Panc1 (cell line): ENCODE measurements at places on chromosomes 2 and 18. TPM values are rescaled to one million over a fixed set of nuclear protein-coding genes. Genes with fewer than 3 reads are reported as not detected.

DNA sequence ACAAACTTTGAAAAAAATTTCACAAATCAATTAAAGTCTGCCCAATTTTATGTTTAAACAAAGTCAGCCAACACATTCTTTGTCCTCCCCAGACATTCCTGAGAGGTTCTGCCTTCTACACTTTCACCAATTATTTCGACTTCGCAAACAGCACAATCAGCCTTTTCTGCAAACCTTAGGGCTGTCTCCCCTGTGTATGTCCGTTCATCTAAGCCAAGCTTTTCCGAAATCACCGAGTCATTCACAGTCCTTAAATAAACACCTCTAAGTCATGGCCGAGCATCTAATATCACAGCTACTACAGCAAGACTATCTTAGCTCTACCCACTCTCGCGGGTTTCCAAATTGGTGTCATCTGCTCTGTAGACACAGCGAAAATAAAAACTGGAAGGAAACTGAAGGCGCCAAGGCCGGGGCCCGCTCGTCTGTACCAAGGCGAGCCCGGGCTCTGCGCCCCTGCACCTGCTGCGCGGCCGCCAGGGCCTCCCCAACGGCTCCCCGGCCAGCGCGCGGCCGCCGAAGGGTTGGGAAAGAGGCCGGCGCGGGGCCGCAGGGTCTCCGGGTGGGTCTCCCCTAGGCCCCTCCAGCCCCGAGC lies 730 bp downstream of the ODC1 start:
- H3K27ac ChIP-seq: peak overlapping the region; percentile 91
- H3K36me3 ChIP-seq: peaks cover 28% of the 10 kb centered on the region
- no peak for DNase-seq
- peaks cover 28% of the 10 kb centered on the region for H3K4me1 ChIP-seq
- peak overlapping the region; percentile 92 for H3K4me3 ChIP-seq

DNA sequence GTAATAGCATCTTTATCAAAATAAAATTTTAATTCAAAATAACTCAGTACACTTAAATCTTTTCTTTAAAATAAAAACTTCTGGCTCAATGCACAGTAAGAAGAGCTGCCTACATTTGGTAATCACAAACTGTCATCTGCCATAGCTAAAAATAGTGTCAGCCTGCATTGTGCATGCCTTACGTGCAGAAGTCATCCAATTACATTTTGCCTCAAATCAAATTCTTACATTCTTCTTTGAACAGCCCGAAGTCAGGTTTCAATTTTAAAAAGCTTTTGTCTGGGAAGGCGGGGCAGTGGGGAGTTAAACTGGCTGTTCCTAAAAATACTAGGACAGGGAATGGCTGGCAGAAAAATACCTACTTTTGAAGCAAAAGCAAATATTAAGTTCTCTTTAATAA lies 51.1 kb downstream of the RTN4 start:
- no peaks in the 10 kb centered on the region; the same call in 1 of the 2 replicates for H3K36me3 ChIP-seq
- no peaks in the 10 kb centered on the region for H3K27me3 ChIP-seq
- peaks cover 93% of the 10 kb centered on the region for H3K4me1 ChIP-seq

GRCh38 chr2:10014418-10015190 lies 28.7 kb upstream of the KLF11 start:
- DNase-seq: no peak
- no peaks in the 10 kb centered on the region for H3K27me3 ChIP-seq
- H3K4me3 ChIP-seq: no peak overlapping the region
- no peaks in the 10 kb centered on the region for H3K4me1 ChIP-seq
- no peaks in the 10 kb centered on the region for H3K36me3 ChIP-seq

- peak; percentile 32 for DNase-seq
- H3K4me1 ChIP-seq: peaks cover 6% of the 10 kb centered on the region; the same call in 1 of the 2 replicates
- no peak overlapping the region for H3K4me3 ChIP-seq
- H3K27ac ChIP-seq: no peak overlapping the region
- H3K36me3 ChIP-seq: peaks cover 2% of the 10 kb centered on the region; the same call in 1 of the 2 replicates
These were observed 3.5 kb upstream of the BCL2 start for GRCh38 chr18:63322908-63323634.

DNA sequence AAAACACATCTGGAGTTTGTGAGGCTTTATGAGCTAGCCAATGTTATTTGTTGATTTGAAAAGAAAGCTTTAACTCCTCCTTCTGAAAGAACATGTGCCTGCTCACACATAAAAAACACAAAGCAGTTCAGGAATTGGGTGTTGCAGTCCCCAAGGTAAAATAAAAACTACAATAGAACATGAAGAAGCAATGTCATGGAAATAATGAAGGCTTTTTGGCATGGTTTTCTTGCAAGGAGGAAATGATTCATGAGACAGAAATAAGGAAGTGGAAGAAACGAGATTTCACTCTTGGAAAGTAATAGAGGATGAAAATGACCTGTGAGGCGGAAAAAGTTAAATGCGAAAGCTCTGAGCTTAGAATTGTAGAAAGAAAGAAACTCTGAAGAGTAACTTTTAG lies 81.1 kb downstream of the TRIB2 start:
- H3K27me3 ChIP-seq: no peaks in the 10 kb centered on the region
- H3K27ac ChIP-seq: no peak overlapping the region
- H3K4me1 ChIP-seq: no peaks in the 10 kb centered on the region
- no peak overlapping the region for H3K4me3 ChIP-seq
- no peak for DNase-seq

DNA sequence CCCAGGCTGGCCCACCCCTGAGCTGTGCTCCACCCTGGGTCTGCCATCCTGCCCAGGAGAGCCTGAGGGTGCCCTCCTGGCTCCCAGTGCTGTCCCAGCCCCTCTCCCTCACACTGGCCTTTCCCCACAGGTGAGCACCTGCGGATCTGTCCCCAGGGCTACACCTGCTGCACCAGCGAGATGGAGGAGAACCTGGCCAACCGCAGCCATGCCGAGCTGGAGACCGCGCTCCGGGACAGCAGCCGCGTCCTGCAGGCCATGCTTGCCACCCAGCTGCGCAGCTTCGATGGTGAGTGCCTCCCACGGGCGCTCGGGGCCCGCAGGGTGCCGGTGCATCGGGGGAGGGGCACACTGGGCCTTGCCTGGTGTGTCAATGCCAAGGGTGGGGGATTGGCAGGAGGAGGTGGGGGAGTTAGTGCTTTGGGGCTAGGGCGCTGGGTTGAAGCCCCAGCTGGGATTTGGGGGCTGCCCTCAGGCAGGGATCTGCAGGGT lies 23.5 kb downstream of the GPC1 start:
- no peak for DNase-seq
- peaks cover 47% of the 10 kb centered on the region for H3K4me1 ChIP-seq
- H3K36me3 ChIP-seq: no peaks in the 10 kb centered on the region; the same call in 1 of the 2 replicates
- H3K27me3 ChIP-seq: no peaks in the 10 kb centered on the region

- H3K27ac ChIP-seq: no peak overlapping the region
- H3K4me3 ChIP-seq: no peak overlapping the region
- H3K36me3 ChIP-seq: no peaks in the 10 kb centered on the region
These were observed 311.5 kb upstream of the ID2 start for GRCh38 chr2:8370258-8370802.

DNA sequence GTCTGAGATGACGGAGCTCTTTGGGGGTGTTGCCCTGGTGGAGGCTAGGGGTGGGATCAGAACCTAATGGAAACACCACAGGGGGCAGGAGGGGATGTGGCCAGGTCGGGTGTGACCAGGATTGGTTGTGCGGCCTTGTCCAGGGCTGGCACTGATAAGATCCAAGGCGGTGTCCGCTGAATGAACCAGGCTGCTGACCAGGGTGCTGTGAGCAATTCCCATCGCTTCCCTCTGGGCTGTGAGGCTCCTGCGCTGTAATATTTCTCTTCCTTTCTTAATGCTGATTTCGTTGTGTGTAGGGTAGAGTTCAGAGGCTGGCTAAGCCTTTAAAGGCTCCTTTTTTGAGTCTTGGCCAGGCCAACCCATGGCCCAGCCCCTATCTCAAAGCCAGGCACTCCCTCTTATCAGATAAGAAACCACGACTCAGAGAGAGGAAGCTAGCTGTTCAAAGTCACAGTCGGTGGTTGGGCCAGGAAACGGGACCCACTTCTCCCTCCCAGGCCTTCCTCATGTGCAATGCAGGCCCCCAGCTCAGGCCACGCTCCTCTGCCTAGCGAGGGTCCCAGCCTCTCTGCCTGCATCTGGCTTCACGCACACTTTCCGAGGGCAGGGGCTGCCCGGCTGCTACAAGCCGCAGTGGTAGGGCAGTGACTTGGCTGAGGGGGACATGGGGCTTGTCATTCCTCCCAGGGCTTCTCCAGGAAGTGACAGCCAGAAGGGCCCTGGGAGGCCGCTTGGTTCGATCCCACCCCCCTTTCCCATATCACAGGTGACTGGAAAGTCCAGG lies 26.0 kb upstream of the FOSL2 start:
- H3K27ac ChIP-seq: no peak overlapping the region
- no peak for DNase-seq
- no peaks in the 10 kb centered on the region; the same call in 1 of the 2 replicates for H3K4me1 ChIP-seq

- no peak overlapping the region for H3K27ac ChIP-seq
- H3K27me3 ChIP-seq: no peaks in the 10 kb centered on the region
- no peaks in the 10 kb centered on the region for H3K36me3 ChIP-seq
- no peaks in the 10 kb centered on the region for H3K4me1 ChIP-seq
These were observed 168.0 kb downstream of the TMEFF2 start for GRCh38 chr2:192026825-192027120.

GRCh38 chr18:80033181-80034067 lies 810 bp upstream of the RBFA start:
- no peaks in the 10 kb centered on the region; the same call in none of the 2 replicates for H3K36me3 ChIP-seq
- no peaks in the 10 kb centered on the region for H3K27me3 ChIP-seq
- peak overlapping the region; percentile 82 for H3K27ac ChIP-seq
- DNase-seq: no peak

DNA sequence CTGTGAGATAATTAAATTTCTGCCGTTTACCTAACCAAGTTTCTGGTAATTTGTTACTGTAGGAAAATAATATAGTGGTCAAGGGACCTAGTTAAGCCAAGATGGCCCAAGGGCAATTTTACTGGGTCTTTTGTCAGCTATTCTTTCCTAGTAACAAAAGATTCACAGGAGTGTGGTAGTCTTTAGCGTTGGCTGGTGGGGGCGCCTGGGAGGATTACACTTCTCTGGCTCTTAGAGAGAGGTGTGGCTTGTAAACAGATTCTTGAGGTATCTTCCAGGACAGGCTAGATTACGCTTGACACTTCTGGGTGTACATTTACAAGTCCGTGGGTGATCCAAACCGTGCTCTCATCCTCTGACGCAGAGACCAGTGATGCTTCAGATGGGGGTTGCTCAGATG lies 3.3 kb upstream of the ACOXL start:
- H3K4me3 ChIP-seq: no peak overlapping the region
- DNase-seq: no peak
- peaks cover 13% of the 10 kb centered on the region for H3K27me3 ChIP-seq
- no peaks in the 10 kb centered on the region for H3K4me1 ChIP-seq
- no peaks in the 10 kb centered on the region; the same call in 1 of the 2 replicates for H3K36me3 ChIP-seq

- no peaks in the 10 kb centered on the region for H3K36me3 ChIP-seq
- no peak overlapping the region for H3K27ac ChIP-seq
- no peak overlapping the region for H3K4me3 ChIP-seq
These were observed 266.6 kb downstream of the PDE11A start for GRCh38 chr2:177806025-177806424.

- H3K4me3 ChIP-seq: no peak overlapping the region
- no peaks in the 10 kb centered on the region for H3K27me3 ChIP-seq
- no peaks in the 10 kb centered on the region for H3K36me3 ChIP-seq
- H3K4me1 ChIP-seq: no peaks in the 10 kb centered on the region
- H3K27ac ChIP-seq: no peak overlapping the region
These were observed 32.1 kb upstream of the ZNF638 start for GRCh38 chr2:71299507-71299906.

- peaks cover 4% of the 10 kb centered on the region; the same call in 1 of the 2 replicates for H3K27me3 ChIP-seq
- no peaks in the 10 kb centered on the region for H3K36me3 ChIP-seq
- no peak overlapping the region for H3K27ac ChIP-seq
- no peaks in the 10 kb centered on the region for H3K4me1 ChIP-seq
These were observed 5.4 kb downstream of the CTAGE1 start for GRCh38 chr18:22412176-22412911.

DNA sequence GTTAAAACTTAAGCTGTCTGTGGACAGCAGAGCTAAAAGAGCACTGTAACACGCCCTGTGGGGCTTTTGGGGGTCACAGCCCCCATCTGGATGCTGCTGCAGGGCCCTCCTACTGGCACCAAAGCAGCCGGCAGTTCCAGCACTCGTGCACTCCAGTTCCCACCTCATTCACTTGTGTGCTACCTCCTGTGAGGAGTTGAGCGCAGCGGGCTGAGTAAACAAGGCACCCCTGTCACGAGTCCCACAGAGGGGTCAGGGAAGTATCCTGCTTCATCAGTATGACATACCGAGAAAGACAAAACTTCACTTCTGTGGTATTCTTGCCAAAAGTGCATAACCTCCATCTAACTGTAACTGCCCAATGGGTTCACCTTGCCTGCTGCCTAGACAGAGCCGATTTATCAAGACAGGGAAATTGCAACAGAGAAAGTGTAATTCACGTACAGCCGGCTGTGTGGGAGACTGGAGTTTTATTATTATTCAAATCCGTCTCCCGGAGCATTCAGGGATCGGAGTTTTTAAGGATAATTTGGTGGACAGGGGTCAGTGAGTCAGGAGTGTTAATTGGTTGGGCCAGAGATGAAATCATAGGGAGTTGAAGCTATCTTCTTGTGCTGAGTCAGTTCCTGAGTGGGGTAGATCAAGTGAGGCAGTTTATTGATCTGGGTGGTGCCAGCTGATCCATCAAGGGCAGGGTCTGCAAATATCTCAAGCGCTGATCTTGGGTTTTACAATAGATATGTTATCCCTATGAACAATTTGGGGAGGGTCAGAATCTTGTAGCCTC lies 41.6 kb downstream of the TMEM17 start:
- H3K27me3 ChIP-seq: no peaks in the 10 kb centered on the region
- no peak for DNase-seq
- H3K36me3 ChIP-seq: no peaks in the 10 kb centered on the region
- H3K4me3 ChIP-seq: no peak overlapping the region

- H3K27me3 ChIP-seq: no peaks in the 10 kb centered on the region
- no peak overlapping the region for H3K4me3 ChIP-seq
- H3K27ac ChIP-seq: no peak overlapping the region
- H3K36me3 ChIP-seq: no peaks in the 10 kb centered on the region
- no peaks in the 10 kb centered on the region for H3K4me1 ChIP-seq
These were observed 663.7 kb upstream of the LRATD1 start for GRCh38 chr2:13968811-13969210.

GRCh38 chr2:30979822-30980245 lies 158.4 kb downstream of the GALNT14 start:
- no peak for DNase-seq
- no peaks in the 10 kb centered on the region; the same call in 1 of the 2 replicates for H3K27me3 ChIP-seq
- H3K36me3 ChIP-seq: no peaks in the 10 kb centered on the region
- H3K4me3 ChIP-seq: no peak overlapping the region
- no peak overlapping the region for H3K27ac ChIP-seq
- H3K4me1 ChIP-seq: no peaks in the 10 kb centered on the region

- H3K4me3 ChIP-seq: no peak overlapping the region
- H3K4me1 ChIP-seq: peaks cover 13% of the 10 kb centered on the region
- H3K27me3 ChIP-seq: no peaks in the 10 kb centered on the region
- DNase-seq: no peak
- H3K36me3 ChIP-seq: no peaks in the 10 kb centered on the region
These were observed 206.6 kb downstream of the NDUFA10 start for GRCh38 chr2:239818531-239819011.

GRCh38 chr18:13547347-13547746 lies 179.0 kb downstream of the FAM210A start:
- no peaks in the 10 kb centered on the region for H3K36me3 ChIP-seq
- no peak overlapping the region for H3K4me3 ChIP-seq
- no peak overlapping the region for H3K27ac ChIP-seq
- no peak for DNase-seq
- no peaks in the 10 kb centered on the region for H3K4me1 ChIP-seq
- H3K27me3 ChIP-seq: peaks cover 4% of the 10 kb centered on the region; the same call in 1 of the 2 replicates

Gene SMYD1
- total RNA-seq: not detected

Gene TRPM8
- 3.9 TPM for total RNA-seq

Gene SNTG2
- total RNA-seq: not detected

Gene CGREF1
- 10.1 TPM for total RNA-seq

Gene HDLBP
- 656 TPM for total RNA-seq
